ENCODE measurements at places on chromosomes 12 and 14. TPM values are rescaled to one million over a fixed set of nuclear protein-coding genes. Genes with fewer than 3 reads are reported as not detected.
A peak's percentile ranks its signal among the peaks of the same experiment; 100 is the strongest.

Gene PLBD1
- total RNA-seq: not detected

Gene TSHR
- total RNA-seq: not detected

Gene AVPR1A
- not detected for total RNA-seq

Gene SUSD6
- 53.9 TPM for total RNA-seq

Gene RFLNA
- not detected for total RNA-seq

Gene FGF6
- total RNA-seq: not detected

Gene KCNA1
- not detected for total RNA-seq

Gene BCL11B
- 42.5 TPM for total RNA-seq

Gene SRSF9
- total RNA-seq: 272 TPM

Gene GALNT6
- 15.6 TPM for total RNA-seq

Gene LHX5
- total RNA-seq: not detected

Gene RPL10L
- not detected for total RNA-seq

Gene PRIMA1
- not detected for total RNA-seq

Gene CCND2
- total RNA-seq: 784 TPM

GRCh38 chr14:75805646-75806045, 144.6 kb downstream of the TTLL5 start:
- no peak for DNase-seq

- DNase-seq: no peak
Observed at GRCh38 chr14:78227248-78228077, 57.3 kb downstream of the NRXN3 start.

GRCh38 chr12:75724928-75725312, 213.5 kb upstream of the KRR1 start:
- DNase-seq: no peak

- DNase-seq: no peak
Observed at GRCh38 chr14:92750994-92751400, 2.6 kb upstream of the LGMN start.

GRCh38 chr14:90783344-90783743, 32.9 kb downstream of the TTC7B start:
- no peak for DNase-seq

- no peak for DNase-seq
Observed at GRCh38 chr14:91679273-91679672, 52.6 kb downstream of the CATSPERB start.

GRCh38 chr12:109896188-109896587, 3.9 kb upstream of the TCHP start:
- no peak for DNase-seq

GRCh38 chr12:8969861-8970411, 19.4 kb upstream of the KLRG1 start:
- DNase-seq: no peak

DNA sequence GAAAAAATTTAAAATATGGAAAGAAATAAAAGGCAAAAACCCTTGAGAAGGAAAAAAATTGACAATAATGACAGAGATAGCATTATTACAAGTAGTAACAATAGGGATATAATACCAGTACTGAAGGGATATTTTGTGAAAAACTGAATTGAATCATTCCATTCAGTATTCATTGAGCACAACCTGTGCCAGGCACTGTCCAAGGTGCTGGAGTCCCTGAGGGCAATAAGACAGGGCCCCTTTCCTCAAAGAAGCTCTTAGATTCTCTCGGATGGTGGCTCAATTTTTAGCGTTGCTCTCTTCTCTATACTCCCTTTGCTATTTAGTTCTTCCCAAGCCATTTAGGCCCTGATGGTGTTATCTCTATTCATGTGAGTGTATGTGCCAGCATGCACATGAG, 34.3 kb upstream of the GAS2L3 start:
- no peak for DNase-seq

- no peak for DNase-seq
Observed at GRCh38 chr14:63725786-63726460, 1.9 kb downstream of the SGPP1 start.

DNA sequence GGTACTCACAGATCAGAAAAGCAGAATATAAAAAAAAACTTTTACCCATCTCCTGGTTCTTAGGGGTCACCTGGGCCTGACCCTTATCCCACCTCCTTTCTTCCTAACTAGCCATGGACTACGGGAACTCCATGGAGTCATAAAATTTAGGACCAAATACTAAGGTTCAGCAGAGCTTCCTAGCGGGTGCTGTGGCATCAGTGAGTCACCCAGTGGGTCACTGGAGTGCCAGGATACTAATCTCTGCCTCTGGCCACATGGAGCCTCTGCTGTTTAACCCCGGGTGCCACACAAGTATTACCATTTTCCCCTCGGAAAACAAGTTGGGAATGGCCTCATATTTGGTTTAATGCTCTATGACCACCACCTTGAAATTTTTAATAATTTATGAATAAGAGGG, 6.9 kb downstream of the ZBTB39 start:
- no peak for DNase-seq

DNA sequence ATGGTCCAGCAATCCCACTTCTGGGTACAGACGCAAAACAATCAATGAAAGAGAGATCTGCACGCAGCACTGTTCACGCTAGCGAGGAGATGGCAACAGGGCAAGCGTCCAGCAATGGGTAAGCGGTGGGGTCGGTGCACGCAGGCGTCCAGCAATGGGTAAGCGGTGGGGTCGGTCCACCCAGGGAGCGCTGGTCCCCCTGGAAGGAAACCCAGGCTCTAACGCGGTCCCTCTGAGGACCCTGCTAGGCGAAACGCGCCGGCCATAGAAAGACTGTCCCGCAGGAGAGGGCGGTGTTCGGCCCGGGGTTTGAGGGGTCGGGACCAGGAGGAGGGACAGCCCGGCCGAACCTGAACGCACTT, 618 bp upstream of the PGAM5 start:
- no peak for DNase-seq

GRCh38 chr14:74596741-74597450, 15.1 kb downstream of the LTBP2 start:
- no peak for DNase-seq

DNA sequence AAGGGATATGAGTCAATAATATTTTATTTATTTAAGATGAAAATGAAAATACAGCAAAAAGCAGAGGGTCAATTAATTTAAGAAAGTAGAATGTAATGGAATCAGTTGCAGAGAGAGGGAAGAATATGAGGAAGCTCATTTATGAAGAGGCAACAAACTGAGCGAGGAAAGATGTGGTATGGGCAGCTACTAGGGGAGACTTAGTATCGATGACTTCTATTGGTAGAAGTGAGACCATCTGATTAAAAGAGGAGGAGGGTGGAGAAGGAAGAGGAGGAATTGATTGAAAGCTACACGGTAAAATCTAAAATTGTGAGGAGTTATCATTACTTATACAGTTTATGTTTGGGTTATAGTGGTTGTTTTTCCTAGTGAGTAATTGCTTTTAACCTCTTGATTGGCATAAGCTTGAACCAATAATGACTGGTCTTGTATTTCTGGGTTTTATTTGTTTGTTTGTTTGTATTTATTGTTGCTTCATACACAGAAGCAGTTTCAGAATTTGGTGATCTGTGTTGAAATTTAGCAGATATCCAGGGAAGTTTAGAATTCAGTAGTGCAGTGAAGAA, 121.0 kb downstream of the LRRIQ1 start:
- DNase-seq: no peak

- peak; percentile 17 for DNase-seq
Observed at GRCh38 chr14:97703006-97703760, 906.0 kb downstream of the VRK1 start.

- no peak for DNase-seq
Observed at GRCh38 chr12:53836119-53836655, 84.4 kb upstream of the CISTR start.

GRCh38 chr14:22176957-22177356, 412.1 kb downstream of the DAD1 start:
- DNase-seq: no peak

DNA sequence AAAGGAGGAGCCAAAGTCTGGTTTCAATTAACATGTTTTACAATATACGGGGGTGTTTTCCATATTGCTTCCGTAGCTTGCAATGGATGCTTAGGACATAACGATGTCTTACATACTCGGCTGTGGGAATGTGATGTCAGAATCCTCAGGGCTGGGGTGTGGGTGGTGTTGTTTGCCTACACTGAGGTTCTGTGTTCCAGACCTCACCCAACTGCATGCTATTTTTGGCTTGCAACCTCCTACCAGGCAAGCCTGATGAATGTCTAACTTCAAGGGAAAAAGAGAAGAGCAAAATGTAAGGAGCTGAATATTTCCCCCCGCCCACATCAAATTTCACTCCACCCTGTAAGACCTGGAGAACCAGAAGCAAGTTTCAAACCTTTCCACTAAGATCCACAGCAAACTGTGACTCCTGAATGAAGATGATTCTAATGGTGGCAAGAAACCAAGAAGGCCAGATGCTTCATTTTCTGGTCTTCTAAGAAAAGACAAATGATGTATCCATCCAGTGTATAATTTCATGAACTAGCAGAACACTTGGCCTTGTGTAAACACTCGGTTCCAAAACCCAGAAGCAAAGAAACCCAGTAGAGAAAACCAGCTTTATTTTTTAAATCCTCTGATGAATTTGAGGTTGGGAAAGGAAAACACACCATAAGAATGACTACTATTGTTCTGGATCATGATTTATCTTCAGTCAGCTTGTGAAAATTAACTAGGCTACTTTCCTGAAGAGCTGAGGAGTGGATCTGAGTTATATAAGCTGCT, 227.9 kb downstream of the DACT1 start:
- no peak for DNase-seq

DNA sequence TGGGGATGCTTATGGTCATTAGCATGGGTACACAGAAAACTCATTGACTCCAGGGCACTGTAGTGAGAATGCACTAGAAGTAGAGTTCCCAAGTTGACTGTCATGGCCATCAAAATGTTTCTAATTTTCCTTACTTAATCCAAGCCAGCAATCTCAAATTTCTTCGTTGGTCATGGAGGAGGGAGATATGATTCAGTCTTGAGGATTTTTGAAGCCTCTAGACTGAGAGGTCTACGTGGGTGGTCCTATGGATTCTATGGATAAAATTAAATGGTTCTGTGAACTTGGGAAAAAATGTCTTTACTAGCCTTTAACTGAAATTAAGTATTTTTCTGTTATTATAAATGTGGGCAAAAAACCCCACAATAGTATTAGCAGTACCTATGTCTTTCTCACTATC, 508.5 kb downstream of the FUT8 start:
- DNase-seq: no peak

DNA sequence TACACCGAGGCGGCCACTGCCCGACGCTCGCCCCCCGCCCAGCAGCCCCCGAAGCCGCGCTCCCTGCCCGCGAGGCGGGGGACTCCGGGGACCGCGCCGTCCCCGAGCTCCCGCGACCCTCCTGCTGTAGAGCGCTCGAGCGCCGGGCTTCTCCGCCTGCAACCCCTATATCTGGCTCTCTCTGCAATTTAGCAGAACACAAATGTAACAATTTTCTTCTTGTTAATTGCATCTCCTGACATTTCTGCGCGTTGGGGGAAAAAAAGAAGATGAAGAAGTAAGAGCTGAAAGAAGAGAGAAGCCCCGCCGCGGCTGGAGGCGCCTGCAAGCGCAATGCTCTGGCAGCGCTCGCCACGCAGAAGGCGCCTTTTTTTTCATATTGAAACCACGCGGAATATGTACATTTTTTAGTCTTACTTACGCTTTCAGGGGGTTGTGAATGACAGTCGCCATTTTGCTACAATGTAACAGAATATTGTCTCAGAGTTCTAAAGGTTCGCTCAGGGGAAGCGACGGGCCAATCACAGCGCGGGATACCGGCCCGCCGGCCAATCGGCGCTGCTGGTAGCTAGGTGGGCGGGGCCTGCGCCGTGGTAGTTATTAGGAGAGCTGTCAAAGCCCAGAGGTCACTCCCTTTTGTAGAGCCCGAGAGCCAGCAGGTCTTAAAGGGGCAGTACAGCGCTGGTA, at the start of gene DPF3:
Gene DPF3 (minus strand): TSS at position 466 of the 687 bp plus-strand sequence. CDS start 13 bp downstream, at position 453.
- peak; percentile 88 for DNase-seq

DNA sequence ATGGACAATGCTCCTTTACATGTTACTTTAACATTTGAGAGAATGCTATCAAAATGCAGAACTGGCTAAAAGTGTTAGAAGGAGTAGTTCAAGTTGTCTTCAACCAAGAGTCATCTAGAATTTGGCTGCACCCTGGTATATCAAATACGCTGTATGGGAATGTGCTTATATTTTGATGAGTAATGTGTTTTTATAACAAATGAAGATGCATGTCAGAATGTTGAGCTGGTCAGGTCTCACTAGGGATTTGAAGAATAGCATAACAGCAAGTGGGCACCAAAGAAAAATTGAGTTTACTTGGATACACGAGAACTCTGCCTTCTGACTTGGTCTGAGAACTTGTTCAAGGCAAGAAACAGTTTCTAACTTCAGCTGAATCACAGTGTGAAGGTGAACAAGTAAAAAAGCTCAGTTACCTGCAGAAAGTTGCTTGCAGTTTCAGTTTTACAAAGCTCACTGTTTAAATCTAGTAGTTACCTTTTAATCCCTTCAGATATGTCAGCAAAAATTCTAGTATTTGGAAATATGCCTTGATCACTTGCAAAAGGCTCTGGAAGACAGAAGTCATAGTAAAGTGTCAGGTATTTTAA, 82.3 kb downstream of the PDE3A start:
- no peak for DNase-seq

DNA sequence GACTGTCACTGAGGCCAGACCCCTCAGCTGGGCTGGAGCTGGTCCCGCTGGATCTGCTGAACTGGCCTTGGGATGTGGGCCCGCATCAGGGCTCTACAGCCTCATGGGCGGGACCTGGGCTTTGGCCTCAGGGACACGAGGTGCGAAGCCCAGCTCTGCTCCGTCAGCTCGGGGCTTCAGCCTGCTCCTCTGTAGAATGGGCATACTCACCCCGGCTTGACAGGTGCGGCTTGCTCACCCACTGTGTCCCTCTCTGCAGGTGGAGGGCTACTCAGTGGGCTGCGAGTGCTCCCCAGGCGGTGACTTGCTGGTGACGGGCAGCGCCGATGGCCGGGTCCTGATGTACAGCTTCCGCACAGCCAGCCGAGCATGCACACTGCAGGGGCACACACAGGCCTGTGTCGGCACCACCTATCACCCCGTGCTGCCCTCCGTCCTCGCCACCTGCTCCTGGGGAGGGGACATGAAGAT, 57.6 kb downstream of the BEGAIN start:
- DNase-seq: no peak

- DNase-seq: no peak
Observed at GRCh38 chr12:62537551-62537950, 70.9 kb downstream of the MON2 start.

GRCh38 chr14:93533842-93534241, 103.1 kb downstream of the UNC79 start:
- no peak for DNase-seq

All from CD8-positive, alpha-beta memory T cell (primary cell).